ENCODE measurements at places on chromosomes 13 and 19.

GRCh38 chr19:3682741-3683404 is 17.4 kb downstream of the PIP5K1C start:
- no peak for DNase-seq

DNA sequence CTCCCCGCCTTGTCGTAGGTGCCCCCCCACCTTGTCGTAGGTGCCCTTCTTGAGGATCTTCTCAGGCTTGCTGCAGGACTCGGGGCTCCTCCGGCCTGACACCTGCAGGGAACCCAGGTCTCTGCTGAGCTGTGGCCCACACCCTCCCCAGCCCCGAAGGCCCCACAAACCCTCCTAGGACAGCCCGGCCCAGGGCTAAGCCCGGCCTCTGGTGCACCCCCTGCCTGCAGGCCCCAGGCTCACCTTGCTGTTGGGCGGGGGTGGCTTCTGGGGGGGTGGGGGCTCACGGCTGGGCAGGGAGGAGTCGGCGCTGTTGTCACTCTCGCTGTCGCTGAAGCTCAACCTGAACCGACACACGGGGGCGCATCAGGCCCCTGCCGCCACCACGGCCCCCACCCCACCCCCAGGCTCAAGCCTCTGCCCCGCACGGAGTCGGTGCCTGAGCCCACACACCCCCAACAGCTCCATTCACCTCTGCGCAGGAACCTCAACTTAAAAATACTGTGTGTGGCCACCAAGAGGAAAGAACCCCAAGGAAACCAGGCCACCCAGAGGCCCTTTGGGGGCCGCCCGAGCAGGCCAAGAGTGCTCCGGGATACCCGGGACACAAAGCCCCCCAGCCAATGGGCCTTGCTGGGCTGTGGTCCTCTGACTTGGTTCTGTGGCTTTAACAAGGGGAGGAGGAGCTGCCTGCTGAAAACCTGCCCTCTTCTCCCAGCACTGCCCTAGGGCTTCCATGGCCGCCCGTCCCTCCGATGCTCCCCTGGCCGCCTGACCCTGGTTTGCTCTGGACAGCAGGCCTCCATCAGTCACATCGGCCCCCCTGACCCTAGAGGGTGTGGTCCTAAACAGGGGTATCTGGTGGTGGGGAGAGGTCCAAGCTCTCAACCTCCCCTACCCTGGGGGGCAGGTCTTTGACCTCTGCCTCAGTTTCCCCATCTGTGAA is 65.8 kb downstream of the MLLT1 start:
- no peak for DNase-seq

DNA sequence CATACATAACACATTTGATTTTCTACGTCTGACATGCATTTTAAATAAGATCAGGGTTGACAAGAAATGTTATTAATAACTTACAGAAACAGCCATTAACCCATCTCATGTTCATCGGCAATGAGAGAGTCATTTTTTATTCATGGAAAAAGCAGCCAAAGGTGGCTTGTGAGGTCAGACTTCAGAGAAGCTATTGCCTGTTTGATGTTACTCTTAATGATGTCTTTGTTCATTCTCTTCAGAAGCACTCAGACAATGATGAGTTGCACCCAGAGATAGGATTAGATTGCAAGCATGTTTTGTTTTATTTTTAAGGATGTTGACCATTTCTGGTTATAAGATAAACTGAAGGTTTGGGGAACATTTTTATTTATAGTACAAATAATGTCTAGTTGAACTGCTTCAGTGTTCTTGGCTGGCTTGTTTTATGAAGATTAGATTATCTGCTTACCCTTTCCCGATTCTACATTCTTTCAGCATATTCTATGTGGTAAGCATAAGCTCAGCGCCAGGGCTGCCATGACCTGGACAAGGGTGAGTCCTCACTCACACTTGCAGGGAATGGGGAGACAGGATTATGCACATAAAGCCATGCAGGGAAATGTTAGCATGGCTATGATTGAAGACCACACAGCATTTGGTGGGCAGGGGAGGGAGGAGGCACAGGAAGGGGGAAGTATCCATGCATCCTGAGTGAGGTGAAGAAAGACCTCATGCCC is 288.1 kb downstream of the MTUS2 start:
- DNase-seq: no peak

- DNase-seq: no peak
Measured at GRCh38 chr19:42242069-42242511, 312 bp downstream of the GSK3A start.

DNA sequence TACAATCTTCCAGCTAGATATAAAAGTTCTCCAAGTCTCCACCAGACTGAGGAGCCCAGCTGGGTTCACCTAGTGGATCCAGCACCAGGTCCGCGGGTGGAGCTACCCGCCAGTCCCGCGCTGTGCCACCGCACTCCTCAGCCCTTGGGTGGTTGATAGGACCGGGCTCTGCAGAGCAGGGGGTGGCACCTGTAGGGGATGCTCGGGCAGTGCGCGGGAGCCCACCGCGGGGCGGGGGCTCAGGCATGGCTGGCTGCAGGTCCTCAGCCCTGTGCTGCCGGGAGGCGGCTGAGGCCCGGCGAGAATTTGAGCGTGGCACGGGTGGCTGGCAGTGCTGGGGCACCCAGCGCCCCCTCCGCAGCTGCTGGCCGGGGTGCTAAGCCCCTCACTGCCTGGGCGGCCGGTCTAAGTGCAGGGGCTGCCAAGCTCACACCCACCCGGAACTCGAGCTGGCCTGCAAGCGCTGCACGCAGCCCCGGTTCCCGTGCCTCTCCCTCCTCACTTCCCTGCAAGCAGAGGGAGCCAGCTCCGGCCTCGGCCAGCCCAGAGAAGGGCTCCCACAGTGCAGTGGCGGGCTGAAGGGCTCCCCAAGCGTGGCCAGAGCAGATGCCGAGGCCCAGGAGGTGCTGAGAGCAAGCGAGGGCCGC is 542.8 kb upstream of the PCDH9 start:
- no peak for DNase-seq

- no peak for DNase-seq
Measured at GRCh38 chr19:32363175-32363574, 17.8 kb downstream of the ZNF507 start.

DNA sequence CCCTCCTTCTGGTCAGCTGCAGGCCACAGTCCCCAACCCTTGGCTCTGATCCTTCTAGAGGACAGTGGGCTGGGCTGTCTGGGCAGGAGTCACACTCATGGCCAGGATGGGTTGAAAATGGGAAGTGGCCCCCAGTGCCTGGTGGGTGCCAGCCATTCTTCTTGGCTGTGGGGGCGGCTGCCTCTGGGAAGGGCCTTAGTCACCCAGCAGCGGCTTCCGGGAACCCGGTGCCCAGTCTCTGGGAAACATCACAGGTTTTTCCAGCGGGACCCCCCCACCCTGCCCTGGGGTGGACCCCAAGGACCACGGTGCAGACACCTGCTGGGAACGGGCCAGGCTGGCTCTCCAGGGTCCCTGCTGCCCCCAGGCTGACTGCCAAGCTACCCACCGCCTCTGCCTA is 27.3 kb upstream of the SLC7A10 start:
- no peak for DNase-seq

DNA sequence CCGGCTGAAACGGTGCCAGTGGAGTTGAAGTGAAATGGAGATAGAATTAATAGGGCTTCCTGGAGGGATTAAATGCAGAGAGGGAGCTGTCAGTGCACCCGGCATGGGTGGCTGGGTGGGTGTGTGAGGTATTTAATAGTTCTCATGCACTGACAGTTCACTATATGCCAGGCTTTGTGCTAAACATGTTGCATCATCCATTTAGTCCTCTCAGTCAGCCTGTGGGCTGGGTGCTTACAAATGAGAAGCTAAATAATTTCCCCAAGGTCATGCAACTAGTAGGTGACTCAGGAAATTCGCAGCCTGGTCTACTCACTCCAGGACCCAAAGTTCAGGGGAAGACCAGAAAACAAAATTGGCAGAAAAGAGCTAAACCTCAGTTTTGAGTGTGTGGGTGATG is 63.5 kb upstream of the SPATA13 start:
- peak; percentile 35 for DNase-seq

GRCh38 chr13:38641164-38641948 is 45.5 kb upstream of the FREM2 start:
- no peak for DNase-seq

GRCh38 chr13:99363949-99364348 is 56.8 kb upstream of the GPR183 start:
- DNase-seq: no peak

DNA sequence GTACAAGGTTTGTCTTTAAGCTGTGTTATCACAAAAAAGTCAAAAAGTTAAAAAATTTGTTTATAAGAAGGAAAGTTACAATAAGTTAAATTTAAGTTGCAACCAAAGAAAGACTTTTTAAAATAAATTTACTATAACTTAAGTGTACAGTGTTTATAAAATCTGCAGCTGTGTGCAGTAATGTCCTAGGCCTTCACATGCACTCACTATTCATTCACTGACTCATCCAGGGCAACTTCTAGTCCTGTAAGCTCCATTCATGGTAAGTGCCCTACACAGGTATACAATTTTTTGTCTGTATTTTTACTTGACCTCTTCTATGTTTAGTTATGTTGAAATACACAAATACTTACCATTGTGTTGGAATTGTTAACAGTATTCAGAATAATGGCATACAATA is 667.9 kb upstream of the SLITRK5 start:
- DNase-seq: no peak

- peak; percentile 91 for DNase-seq
Measured at GRCh38 chr19:55809381-55810058, 22.3 kb downstream of the NLRP11 start.

- no peak for DNase-seq
Measured at GRCh38 chr19:15464394-15465385, at the start of gene RASAL3. RASAL3 (minus strand) TSS chr19:15464544; CDS start chr19:15464358, 186 bp downstream.

GRCh38 chr19:21587117-21587461 is 81.7 kb downstream of the ZNF429 start:
- DNase-seq: no peak

DNA sequence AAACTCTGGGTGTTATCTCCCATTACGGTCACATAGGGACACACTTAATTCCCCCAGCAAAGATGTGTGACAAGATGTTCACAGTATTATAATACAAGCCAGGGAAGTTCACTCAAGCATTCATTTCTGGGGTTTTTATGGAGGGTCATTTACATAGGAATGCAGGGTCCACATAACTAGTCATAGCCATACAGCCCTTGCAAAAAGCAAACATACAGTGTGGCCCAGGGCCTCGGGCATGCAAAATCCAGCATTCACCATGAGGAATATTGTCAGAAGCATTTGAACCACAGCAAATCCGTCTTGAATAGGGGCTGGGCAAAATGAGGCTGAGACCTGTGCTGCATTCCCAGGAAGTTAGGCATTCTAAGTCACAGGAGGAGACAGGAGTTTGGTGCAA is 13.0 kb upstream of the ZNF460 start:
- peak; percentile 33 for DNase-seq

DNA sequence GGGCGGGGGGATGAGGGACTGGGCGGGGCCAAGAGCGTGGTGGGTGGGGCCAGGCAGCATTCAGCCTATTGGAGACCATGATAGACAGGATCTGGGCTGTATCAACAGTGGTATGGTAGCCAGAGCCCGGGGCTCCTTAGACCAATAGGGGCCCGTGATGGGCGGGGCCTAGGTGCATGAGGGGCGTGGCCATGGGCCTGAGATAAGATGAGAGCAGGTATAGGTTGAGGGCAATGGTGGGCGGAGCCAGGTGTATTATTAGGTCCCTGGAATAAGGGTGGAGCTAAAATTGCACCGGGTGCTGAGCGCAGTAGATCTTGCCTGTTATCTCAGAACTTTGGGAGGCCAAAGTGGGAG is 5.3 kb downstream of the ABCA7 start:
- DNase-seq: no peak

DNA sequence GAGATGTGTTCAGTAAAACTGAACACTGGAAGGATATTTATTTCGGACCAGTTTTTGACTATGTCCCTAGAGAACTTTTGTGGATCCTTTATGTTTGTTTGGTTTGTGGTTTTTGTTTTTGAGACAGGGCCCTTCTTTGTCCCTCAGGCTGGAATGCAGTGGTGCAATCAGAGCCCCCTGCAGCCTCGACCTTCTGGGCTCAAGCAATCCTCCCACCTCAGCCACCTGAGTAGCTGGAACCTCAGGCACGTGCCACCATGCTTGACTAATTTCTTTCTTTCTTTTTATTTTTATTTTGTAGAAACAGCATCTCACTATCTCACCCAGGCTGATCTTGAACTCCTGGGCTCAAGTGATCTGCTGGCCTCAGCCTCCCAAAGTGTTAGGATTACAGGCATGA is 955 bp upstream of the ZNF709 start:
- DNase-seq: no peak

DNA sequence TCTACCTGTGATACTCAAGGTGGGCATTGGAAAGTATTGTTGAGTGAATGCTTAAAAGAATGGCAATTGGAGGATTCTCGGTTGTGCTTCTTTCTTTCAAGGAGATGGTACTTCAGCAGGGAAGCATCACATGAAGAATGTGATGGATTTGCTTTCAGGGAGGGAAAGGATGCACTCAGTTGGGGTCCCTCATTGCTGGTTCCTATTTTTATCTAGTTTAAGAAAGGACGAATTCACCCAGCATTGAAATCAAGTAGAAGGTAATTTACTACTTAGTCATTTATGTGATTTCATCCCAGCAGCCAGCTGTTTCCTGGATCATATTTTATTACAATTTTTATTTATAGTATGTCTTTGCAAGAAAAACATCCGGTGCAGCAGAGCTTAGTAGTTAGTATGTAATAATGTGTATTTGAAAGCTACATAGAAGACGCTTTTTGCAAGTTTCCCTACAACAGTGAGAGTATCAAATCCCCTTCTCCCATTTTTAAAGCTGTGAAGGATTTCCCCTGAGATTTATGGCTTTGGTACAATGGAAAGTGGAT is 417.9 kb downstream of the GPC5 start:
- DNase-seq: no peak

GRCh38 chr19:1657746-1658145 is 5.3 kb upstream of the TCF3 start:
- DNase-seq: no peak

DNA sequence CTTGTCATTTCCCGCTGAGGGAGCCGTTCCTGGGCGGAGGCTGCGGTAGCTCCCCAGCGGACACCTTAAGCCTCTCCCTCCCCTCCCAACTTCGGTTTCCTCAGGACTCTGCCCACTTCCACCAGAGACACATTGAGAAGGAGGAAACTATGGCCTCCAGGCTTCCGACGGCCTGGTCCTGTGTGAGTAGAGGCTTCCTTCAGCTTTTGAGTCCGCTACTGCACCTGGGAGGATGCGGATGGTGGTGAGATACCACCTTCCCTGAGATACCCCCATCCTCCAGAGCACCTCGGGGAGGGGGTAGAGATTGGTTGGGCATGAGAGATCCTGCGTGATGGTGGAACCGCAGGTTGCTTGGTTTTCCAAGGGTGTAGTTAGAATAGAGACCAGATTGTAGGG is 955 bp downstream of the ZNF274 start:
- no peak for DNase-seq

DNA sequence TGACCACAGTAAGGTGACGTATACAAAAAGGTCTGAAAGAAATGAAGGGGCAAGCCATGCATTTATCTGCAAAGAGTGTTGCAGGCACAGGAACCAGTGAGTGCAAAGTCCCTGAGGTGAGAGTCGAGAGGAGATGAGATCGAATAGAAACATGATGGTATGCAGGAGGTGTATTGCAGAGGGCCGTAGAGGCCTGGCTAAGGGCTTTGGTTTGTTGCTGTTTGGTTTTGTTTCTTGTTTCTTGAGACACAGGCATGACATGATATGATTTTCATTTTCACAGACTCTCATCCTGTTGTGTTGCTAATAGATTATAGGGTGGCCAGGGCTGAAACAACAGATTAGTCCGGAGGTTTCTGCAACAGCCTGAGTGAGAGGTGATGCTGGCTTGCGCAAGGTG is 80.4 kb downstream of the HSPH1 start:
- no peak for DNase-seq

Measured in RPMI7951 (cell line).